ENCODE measurements at places on chromosomes 1 and 21.

DNA sequence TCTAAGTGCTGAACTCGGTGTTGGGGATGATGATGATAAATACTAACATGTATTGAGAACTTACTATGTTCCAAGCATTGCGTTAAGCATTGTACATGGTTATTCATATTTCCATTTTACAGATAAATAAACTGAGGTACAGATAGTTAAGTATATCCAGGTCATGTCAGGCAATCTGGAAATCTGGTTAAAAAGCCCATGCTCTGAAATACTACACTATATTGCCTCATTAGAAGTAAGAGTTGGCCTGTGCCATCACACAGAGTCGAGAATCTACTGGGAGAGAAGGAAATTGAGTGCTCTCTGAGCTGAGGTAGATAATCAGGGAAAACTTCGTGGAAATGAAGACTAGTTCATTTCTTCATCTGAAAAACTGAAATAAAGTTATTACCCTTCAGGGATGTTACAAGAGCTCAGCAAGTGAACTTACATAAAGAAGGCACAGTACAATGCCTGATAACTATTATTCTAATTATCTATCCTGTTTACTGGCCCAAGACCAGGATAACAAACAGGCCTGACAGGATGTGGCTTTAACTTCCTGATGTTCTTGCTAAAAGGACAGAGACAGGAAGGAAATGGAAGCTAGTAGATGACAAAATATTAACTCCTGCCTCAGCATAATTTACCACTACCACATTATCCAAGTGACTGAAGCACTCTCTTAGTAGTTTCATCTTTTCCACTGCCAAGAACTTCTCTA, 85.6 kb downstream of the EPS15 start:
- no peak for DNase-seq

DNA sequence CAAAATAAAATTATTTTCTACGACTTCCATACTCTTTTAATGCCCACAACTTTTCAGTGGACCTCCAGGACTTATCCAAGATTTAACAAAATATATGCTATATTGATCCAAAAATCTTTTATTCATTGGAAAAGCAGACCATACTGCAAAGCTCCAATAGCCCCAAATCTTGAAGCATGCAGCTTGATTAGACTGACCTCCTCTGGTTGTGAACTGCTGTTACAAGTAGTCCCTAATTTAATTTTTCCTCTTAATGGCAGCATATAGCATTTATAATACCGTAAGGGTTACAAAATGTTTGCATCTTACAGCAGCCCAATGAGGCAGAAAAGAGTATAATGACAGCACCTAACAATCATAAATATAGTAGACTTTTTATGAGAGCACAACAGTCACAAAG, 49.8 kb downstream of the TPR start:
- no peak for DNase-seq

- no peak for DNase-seq
Observed at GRCh38 chr1:247338723-247339275, 7.1 kb upstream of the ZNF496 start.

DNA sequence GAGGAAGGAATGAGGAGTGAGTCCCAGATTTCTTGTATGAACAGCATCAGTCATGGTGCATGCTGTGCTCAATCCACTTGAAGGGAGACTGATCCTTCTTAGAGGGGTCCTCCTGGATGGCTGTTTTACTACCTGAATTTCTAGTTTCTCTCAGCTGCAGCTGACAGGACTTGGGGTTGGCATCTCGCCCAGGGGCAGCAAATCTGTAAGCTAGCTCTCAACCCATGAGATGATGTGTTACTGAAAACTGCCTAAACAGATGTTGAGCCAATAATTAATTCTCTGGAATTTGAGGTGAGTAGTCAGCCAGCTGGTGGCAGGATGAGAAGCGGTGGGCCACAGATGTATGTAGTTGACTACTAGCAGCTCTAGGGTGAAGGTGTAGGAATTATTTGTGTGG, 19.6 kb downstream of the BACH1 start:
- no peak for DNase-seq

DNA sequence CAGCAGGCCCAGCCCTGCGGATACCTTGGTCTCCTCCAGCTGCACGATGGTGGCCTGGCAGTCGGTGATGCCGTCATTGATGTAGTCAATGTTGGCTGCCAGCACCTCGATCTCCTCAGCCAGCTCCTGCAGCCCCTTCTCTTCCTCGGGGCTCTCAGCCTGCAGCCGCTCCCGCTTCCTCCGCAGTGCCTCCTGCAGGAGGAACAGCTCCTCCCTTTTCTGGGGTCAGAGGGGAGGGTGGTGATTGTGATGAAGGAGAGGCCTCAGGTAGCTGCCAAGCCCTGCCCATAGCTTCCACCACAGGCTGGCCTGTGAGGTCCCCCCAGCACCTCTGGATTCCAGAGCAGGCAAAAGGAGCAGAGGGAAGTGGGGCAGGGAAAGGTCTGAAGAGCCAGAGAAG, 33.4 kb downstream of the KIF21B start:
- no peak for DNase-seq

- DNase-seq: no peak
Observed at GRCh38 chr1:7769673-7770412, 1.3 kb upstream of the VAMP3 start.

All from effector CD8-positive, alpha-beta T cell (primary cell).